HCT116 (cell line): ENCODE measurements at places on chromosomes 16 and 17. TPM values are rescaled to one million over a fixed set of nuclear protein-coding genes. Genes with fewer than 3 reads are reported as not detected.

Gene DUS2
- total RNA-seq: 27.3 TPM

Gene PPM1E
- 0.02 TPM for total RNA-seq

Gene CHD9NB
- total RNA-seq: 1.2 TPM

DNA sequence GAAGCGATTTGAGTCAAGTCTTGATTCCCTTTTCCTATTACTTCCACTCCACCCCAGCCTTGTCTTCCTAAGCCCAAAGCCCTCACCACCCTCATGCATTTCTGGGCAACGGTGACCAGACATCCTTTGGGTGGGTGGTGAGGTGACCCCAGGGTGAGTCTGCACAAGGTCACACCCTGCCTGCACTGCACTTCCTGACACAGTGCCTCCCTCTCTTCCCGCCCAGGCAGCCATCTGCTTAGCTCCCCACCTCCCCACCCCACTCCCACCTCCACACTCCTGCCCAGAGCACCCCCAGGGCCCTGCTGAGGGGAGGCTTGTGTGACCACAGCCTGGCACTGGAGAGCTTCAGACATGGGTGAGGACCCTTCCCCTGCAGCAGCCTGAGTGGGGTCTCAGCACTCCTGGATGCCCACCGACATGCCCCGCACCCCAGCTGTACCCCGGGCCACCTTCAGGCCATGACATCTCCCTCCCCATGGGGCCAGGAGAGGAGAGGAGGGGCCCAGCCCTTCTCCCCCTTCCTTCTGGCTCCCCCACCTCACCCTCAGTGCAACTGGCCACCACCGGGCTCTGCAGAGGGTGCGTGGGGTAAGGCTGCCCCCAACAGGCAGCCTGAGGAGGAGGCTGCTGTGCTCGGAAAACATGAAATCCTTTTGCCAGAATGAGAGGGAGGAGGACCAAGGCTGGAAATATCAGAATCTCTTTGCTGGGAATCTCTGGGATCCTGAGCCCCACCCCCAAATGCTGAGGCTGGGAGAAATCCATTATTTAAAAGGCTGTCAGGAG, 68.6 kb downstream of the CCT6B start:
- DNase-seq: peak; percentile 3
- no peak overlapping the region for H3K27ac ChIP-seq
- H3K36me3 ChIP-seq: no peaks in the 10 kb centered on the region
- peaks cover 44% of the 10 kb centered on the region for H3K27me3 ChIP-seq

GRCh38 chr16:85948138-85948509, 49.2 kb downstream of the IRF8 start:
- H3K36me3 ChIP-seq: no peaks in the 10 kb centered on the region
- H3K4me1 ChIP-seq: no peaks in the 10 kb centered on the region
- no peak overlapping the region for H3K27ac ChIP-seq
- no peak overlapping the region for H3K4me3 ChIP-seq
- DNase-seq: no peak

Gene SLC5A2
- 0.10 TPM for total RNA-seq

Gene CES4A
- not detected for total RNA-seq

DNA sequence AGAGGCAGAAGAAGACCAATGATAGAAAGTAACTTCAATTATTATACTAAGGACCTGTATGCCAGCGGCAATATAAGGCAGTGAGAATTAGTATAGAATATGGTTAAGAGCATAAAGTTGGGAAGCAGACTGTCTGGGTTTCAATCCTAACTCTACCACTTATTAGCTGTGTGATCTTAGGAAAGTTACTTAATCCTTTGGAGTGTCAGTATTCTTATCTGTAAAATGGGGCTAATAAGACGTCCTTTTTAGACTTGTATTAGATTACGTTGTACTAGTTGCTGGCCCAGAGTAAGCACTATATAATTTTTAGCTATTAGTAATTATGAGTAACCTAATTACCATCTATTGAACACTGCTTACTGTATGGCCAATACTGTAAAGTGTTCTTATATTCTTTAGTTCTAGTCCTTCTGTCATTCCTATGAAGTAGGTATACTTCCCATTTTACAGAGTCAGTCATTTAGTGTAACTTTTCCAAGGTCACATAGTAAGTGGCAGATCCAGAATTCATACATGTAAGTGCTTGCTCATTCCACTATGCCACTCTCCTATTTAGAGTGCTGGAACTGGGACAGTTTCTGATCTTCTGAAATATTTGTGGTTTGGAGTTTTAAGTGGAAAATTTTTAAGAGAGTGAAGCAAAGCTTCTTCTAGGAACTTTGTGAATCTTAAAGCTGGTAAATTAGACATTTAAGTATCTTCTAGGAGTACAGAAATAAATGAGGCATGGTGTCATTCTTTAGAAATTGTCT, 22.5 kb downstream of the HEATR9 start:
- H3K4me1 ChIP-seq: no peaks in the 10 kb centered on the region
- no peak for DNase-seq
- H3K4me3 ChIP-seq: no peak overlapping the region
- H3K27me3 ChIP-seq: no peaks in the 10 kb centered on the region
- no peak overlapping the region for H3K27ac ChIP-seq
- peaks cover 64% of the 10 kb centered on the region for H3K36me3 ChIP-seq

Gene TBC1D3E
- not detected for total RNA-seq

Gene UTS2R
- total RNA-seq: not detected

DNA sequence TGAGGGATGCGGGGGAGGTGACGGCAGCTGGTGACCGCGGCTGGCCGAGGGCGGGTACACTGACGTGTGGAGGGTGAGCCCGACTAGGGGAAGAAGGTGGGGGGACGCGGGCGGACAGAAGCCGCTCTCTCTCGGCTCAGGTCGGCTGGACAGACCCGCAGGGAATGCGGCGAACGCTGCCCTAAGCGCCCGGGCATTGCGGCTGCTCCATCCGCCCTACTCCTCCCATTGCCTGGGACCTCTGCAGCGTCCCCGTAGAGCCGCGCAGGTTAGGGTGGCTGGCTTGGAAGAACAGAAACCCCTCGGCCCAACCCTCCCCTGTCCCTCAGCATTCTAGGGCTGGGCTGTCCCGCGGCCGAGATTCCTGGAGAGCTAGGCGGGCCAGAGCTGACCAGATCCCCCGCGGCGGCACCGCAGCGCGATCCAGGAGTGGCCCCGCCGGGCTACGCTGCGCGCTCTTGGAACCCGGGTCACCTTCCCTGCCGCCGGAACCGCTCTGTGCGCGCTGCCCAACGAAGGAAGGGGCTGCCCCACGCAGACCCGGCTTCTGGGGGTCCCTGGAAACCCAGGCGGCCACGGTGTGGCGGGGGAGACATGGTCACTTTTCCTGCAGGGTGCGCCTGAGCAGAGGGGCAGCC, 3.0 kb downstream of the DLX4 start:
- H3K4me3 ChIP-seq: no peak overlapping the region
- H3K4me1 ChIP-seq: peaks cover 13% of the 10 kb centered on the region; the same call in 1 of the 2 replicates
- peaks cover 8% of the 10 kb centered on the region; the same call in 1 of the 2 replicates for H3K27me3 ChIP-seq
- no peaks in the 10 kb centered on the region for H3K36me3 ChIP-seq
- DNase-seq: no peak

- H3K27ac ChIP-seq: no peak overlapping the region
- H3K4me3 ChIP-seq: no peak overlapping the region
- H3K4me1 ChIP-seq: no peaks in the 10 kb centered on the region; the same call in 1 of the 2 replicates
- no peaks in the 10 kb centered on the region for H3K36me3 ChIP-seq
- no peak for DNase-seq
These were observed 215.8 kb downstream of the CDH8 start for GRCh38 chr16:61820398-61820797.

DNA sequence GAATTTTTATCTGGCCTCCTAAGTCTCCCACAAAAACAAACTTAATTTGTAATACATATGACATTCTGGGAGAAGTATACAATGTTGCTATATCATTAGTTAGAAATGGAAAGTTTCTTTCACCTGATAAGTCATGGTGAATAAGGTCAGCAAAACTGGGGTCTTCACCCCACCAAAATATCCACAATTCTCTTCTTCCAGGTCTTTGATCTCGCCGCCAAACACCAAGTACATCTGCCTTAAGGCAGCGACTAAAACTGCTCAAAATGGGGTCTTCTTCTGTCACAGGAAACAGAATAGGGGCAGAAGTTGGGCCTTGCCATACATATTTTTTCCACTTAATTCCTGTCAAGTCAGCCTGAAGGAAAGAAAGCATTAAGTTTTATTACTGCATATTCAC, 2.1 kb downstream of the MED13 start:
- peaks cover 20% of the 10 kb centered on the region for H3K4me1 ChIP-seq
- DNase-seq: no peak
- peaks cover 20% of the 10 kb centered on the region; the same call in 1 of the 2 replicates for H3K36me3 ChIP-seq
- H3K27ac ChIP-seq: no peak overlapping the region
- no peaks in the 10 kb centered on the region for H3K27me3 ChIP-seq

DNA sequence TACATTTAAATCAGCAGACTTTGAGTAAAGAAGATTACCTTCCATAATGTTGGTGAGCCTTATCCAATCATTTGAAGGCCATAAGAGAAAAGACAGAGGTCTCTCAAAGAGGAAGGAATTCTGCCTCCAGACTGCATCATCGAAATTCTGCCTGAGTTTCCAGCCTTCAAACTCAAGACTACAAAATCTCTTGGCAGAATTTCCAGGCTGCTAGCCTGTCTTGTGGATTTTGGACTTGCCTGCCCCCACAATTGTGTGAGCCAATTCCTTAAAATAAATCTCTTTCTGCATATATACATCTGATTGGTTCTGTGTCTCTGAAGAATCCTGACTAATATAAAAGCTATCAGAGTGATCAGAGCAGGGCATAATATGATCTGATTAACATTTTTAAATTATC, 216.6 kb upstream of the CPHXL start:
- H3K36me3 ChIP-seq: no peaks in the 10 kb centered on the region
- H3K4me3 ChIP-seq: no peak overlapping the region
- no peaks in the 10 kb centered on the region for H3K4me1 ChIP-seq
- H3K27ac ChIP-seq: no peak overlapping the region
- H3K27me3 ChIP-seq: peaks cover 5% of the 10 kb centered on the region
- no peak for DNase-seq

- peaks cover 5% of the 10 kb centered on the region; the same call in 1 of the 2 replicates for H3K4me1 ChIP-seq
- H3K27me3 ChIP-seq: no peaks in the 10 kb centered on the region
- H3K4me3 ChIP-seq: no peak overlapping the region
- no peaks in the 10 kb centered on the region for H3K36me3 ChIP-seq
- no peak for DNase-seq
- no peak overlapping the region for H3K27ac ChIP-seq
These were observed 14.4 kb upstream of the RNF213 start for GRCh38 chr17:80246266-80246681.

- no peaks in the 10 kb centered on the region for H3K4me1 ChIP-seq
- H3K27ac ChIP-seq: no peak overlapping the region
- peaks cover 58% of the 10 kb centered on the region for H3K27me3 ChIP-seq
These were observed 154.0 kb downstream of the TMEM132E start for GRCh38 chr17:34733333-34733732.

Gene ZNF646
- 17.7 TPM for total RNA-seq
